ENCODE measurements at places on chromosomes 2 and 18. TPM values are rescaled to one million over a fixed set of nuclear protein-coding genes. Genes with fewer than 3 reads are reported as not detected.

The TMEM169 gene
- 0.28 TPM for total RNA-seq

The SEC11C gene
- 30.5 TPM for total RNA-seq

The NDUFB3 gene
- 83.7 TPM for total RNA-seq

The GREB1L gene
- total RNA-seq = 0.56 TPM

The PLEKHH2 gene
- total RNA-seq = 11.6 TPM

The SCN7A gene
- total RNA-seq = under 0.01 TPM

The TRIM43 gene
- not detected for total RNA-seq

Measured in regular cardiac myocyte (primary cell).